NCI-H2171 (cell line): ENCODE measurements at places on chromosomes 13 and 19.

- no peak for DNase-seq
Measured at GRCh38 chr13:49693191-49693733, 2.0 kb upstream of the EBPL start.

DNA sequence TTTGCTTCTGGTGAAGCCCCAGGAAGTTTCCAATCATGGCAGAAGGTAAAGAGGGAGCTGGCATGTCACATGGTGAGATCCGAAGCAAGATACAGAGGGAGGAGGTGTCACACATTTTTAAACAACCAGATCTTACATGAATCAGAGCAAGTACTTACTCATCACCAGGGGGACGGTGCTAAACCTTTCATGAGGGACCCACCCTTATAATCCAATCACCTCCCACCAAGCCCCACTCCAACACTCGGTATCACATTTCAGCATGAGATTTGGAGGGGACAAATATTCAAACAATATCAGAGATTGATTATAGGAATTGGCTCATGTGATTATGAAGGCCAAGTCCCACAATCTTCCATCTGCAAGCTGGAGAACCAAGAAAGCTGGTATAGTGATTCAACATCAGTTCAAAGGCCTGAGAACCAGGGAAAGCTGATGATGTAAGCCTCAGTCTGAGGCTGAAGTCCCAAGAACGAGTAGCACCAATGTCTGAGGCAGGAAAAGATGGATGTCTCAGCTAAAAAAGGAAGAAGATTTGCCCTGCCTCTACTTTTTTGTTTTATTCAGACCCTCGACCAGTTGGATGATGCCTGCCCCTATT, 58.6 kb upstream of the WDFY2 start:
- DNase-seq: no peak

GRCh38 chr19:2307518-2308012, 389 bp downstream of the LINGO3 start:
- DNase-seq: no peak

- peak; percentile 52 for DNase-seq
Measured at GRCh38 chr13:102620516-102620915, 23.7 kb downstream of the TPP2 start.

GRCh38 chr13:79434556-79434955, 28.5 kb upstream of the RBM26 start:
- DNase-seq: peak; percentile 10

- no peak for DNase-seq
Measured at GRCh38 chr13:90402102-90402501, 945.4 kb upstream of the MIR17HG start.

GRCh38 chr13:63838366-63839110, 2422.9 kb upstream of the PCDH20 start:
- DNase-seq: no peak

GRCh38 chr19:1901940-1902404, 3.2 kb upstream of the ADAT3 start:
- no peak for DNase-seq

DNA sequence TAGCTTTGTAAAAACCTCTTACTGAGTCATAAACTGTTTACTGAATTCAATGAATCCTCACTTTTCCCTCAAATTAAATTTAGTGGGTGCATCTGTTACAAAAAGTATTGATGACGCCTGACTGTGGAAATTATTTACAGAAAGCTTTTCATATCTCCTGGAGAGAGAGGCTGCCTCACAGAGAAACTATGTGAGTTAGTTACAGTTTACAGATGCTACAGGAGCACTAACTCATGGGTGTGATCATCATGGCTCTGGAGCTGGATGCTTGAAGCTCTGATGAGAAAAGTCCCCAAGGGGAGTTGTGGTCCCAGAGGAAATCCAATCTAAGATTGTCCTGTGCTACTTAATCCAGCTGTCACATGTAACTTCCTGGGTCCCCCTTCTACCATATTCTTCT, 590.8 kb downstream of the LMO7 start:
- DNase-seq: no peak

GRCh38 chr13:85141401-85141800, 657.8 kb downstream of the SLITRK6 start:
- DNase-seq: no peak

GRCh38 chr19:45293682-45294081, 29.0 kb downstream of the CKM start:
- no peak for DNase-seq

DNA sequence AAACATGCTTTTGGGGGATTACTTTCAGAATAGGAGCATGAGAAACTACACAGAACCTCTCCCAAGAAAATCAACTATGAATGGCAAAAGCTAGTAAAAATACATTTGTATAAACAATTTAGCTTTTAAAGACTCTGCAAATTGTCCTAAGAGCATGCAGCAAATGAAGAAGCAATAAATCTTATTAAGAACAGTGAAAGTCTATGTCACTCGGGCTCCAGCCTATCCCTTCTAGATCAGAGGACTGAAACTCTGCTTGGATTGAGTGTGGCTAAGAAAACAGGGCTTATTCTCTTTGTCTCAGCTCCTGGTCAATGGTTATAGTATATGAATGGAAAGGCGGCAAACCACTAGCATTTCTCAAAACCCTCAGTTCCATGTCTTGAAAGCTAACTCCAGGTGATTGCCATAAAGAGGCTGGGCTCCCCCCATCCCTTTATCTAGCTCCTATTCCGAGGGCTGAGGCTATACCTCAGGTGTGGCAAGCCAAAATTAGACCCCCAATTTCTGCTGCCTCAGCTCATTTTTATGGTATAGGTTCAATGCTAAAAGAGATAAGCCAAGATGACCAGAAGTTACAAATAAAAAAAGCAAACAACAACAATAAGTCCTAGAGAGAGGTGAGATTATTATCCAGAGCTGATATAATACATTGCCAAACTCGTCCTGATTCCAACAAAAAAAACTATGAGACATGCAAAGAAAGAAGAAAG, 953.2 kb downstream of the SLITRK6 start:
- DNase-seq: no peak

DNA sequence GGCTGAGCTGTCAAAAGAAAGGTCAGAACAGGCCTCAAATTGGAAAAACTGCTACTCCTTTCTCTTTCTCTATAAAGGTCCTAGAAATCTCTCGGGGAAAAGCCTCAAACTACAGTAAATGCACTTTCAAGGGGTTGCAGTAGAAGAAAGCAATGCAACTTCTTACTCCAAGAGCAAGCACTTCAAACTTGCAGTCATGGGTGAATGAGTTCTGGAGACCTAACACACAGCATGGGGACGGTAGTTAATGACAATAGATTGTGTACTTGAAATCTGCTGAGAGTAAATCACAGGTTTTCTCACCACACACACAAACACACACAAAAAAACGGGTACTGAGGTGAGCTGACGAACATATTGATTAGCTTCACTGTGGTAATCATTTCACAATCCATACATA, 11.8 kb downstream of the TUBGCP3 start:
- no peak for DNase-seq

- DNase-seq: no peak
Measured at GRCh38 chr13:111962431-111962891, 104.5 kb upstream of the SOX1 start.

GRCh38 chr13:22218797-22219196, 547.9 kb downstream of the FGF9 start:
- no peak for DNase-seq

DNA sequence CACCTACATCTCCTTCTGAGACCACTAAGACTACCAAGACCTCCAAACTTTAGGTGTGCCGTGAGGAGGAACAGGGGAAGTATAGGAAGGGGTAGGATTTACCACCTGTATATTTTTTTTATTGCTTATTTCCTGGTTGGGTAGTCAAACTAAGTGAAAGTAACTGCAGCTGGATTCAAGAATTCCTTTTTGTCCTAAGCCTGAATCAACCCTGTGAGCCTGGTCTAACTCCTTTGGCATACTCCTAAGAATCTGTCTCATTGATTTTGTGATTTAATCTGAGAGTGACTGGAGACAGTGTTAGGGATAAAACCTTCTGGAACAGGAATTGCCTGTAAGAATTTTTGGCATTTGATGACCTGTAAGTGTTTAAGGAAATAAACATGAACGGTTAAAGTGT, 523.5 kb upstream of the MIR17HG start:
- no peak for DNase-seq

- DNase-seq: no peak
Measured at GRCh38 chr19:58509731-58510083, 2.1 kb downstream of the SLC27A5 start.

GRCh38 chr13:74825938-74826246, 656.1 kb downstream of the TBC1D4 start:
- no peak for DNase-seq

GRCh38 chr13:97001636-97002035, 7.4 kb upstream of the OXGR1 start:
- DNase-seq: no peak

DNA sequence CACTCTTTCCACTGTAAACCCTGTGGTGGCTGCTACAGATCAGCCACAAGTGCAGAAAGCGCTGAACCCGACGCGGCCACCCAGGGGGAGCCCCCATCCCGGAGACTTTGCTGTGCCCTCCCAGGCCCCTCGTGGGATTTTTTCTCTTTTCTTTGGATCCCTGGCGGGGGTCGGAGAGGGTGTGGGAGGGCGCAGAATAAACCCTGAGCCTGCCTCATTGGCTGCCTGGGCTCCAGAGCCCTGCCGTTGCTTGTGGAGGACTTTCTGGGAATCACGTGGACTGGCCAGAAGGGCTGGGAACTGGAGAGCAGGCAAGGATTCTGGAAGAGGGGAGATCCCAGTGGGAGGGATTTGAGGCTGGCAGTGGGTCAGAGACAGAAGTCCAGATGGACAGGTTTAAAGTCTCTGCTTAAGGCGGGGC, 24.9 kb downstream of the GADD45B start:
- no peak for DNase-seq

- no peak for DNase-seq
Measured at GRCh38 chr19:28514166-28514565, 698.8 kb downstream of the UQCRFS1 start.

DNA sequence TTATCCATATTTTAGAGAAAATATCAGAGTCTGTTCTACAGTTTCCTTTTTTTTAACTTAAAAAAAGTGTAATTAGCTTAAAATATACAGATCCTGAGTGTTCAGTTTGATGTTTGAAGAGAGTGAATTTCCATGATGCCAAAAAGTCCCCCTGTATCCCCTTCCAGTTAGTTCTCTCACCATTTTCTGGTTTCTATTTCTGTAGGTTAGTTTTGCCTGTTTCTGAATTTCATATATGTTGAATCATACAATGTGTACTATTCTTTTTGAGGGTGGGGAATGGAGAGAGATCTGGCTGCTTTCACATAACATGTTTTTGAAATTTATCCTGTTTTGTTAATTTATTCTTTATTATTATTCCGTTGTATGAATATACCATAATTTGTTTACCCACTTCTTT, 95.9 kb downstream of the PDS5B start:
- DNase-seq: no peak

DNA sequence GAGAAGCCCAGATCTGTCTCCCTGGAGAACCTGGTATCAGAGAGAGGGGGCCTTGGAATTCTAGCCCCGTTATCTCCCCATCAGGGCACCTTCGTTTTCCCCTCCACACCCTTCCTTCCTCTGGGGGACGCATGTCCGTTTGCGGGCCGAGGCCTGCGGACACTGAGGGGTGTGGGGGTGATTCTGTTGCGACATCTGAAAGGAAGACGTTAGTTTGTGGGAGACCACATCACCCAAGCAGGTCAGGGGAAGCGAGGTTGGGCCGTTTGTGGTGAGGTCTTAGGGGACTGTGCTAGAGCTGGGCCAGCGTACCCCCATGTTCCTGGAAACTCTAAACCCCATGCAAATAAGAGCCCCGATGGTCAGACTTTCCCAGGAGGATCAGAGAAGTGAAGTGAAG, 3.7 kb upstream of the HSH2D start:
- no peak for DNase-seq

- no peak for DNase-seq
Measured at GRCh38 chr13:96540670-96541069, 450.8 kb downstream of the HS6ST3 start.

- DNase-seq: no peak
Measured at GRCh38 chr13:114144606-114145244, 12.3 kb upstream of the RASA3 start.

GRCh38 chr13:87274209-87274819, 396.9 kb upstream of the SLITRK5 start:
- DNase-seq: peak; percentile 24

DNA sequence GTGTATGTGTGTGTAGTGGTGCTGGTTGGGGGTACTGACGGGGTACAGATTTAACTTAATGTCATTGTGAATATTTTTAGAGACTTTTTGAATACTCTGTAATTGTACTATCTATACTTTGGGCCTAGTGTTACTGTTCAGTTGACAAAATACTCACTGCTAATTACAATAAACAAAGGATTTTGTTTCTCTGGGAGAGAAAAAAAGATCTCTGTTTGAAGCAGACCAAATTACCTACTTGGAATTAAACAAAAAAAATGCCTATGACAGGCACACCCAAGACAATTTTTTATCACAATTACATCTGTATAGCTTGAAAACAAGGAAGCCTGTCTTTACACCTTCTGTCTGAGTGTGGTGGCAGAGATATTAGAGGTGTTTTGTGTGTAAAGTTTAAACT, 45.1 kb downstream of the OLFM4 start:
- no peak for DNase-seq

DNA sequence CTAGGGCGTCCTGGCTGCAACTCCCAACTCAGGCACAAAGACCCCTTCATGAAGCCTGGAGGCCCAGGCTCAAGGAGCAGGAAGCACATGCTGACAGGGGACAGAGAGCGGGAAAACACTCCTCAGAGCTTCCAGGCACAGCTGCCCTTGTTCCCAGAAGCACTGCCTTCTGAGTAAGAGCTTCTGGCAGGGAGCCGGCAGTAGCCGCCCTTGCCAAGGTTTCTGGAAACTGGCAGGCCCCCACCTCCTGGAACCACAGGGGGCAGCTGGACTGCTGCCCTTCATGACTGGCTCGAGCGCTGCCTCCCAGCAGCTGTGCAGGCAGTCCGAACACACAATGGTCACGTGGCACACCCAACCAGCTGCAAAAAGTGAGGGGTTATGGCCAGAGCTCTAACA, 33.6 kb upstream of the EPHX3 start:
- no peak for DNase-seq

GRCh38 chr19:17324357-17325114, 10.1 kb downstream of the ANO8 start:
- no peak for DNase-seq

- DNase-seq: no peak
Measured at GRCh38 chr19:47241919-47242577, 11.0 kb upstream of the BBC3 start.

GRCh38 chr13:46321494-46322225, 65.4 kb downstream of the RUBCNL start:
- no peak for DNase-seq

DNA sequence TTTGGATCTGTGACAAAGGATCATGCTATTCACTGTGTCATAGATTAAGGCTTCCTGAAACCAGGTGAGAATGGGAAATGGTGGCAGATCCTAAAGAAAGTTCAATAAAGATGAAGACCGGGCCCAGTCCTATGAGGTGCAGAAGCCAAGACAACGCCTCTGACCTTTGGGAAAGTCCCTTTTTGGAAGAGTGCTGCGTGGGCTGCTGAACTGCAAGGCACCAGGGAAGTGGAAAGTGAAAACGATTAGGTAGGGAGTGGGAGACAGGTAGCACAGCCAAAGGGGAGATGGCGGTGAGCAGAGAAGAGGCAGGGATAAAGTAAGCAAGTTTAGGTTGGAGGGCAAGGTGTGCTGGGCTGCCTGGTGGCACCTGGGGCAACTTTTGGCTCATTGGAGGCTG, 16.3 kb downstream of the MBNL2 start:
- DNase-seq: no peak
